Hindlimb muscle (tissue), 1 donor: ENCODE measurements at places on chromosomes 4 and X. TPM values are rescaled to one million over a fixed set of nuclear protein-coding genes. Genes with fewer than 3 reads are reported as not detected.

Gene HADH
- polyA plus RNA-seq = 113 TPM

Gene SSX2
- polyA plus RNA-seq = not detected

Gene NRK
- 183 TPM for polyA plus RNA-seq

Gene TMEM35A
- polyA plus RNA-seq = 1.5 TPM

Gene RXFP1
- 0.19 TPM for polyA plus RNA-seq

Gene MAOB
- polyA plus RNA-seq = 0.35 TPM

Gene SPANXN4
- not detected for polyA plus RNA-seq

Gene CXXC4
- 2.6 TPM for polyA plus RNA-seq

Gene MAGEA9B
- polyA plus RNA-seq = not detected

Gene GPAT3
- 18.5 TPM for polyA plus RNA-seq

Gene SSX5
- not detected for polyA plus RNA-seq

Gene HDAC8
- polyA plus RNA-seq = 19.1 TPM

Gene SORCS2
- polyA plus RNA-seq = 6.9 TPM

Gene GIMD1
- not detected for polyA plus RNA-seq

Gene MAGEB6
- polyA plus RNA-seq = not detected

Gene RHOXF2B
- polyA plus RNA-seq = not detected

Gene TMEM47
- 90.9 TPM for polyA plus RNA-seq

Gene TENM3
- polyA plus RNA-seq = 17.7 TPM

Gene P2RY4
- polyA plus RNA-seq = 0.25 TPM

Gene JCHAIN
- polyA plus RNA-seq = 0.93 TPM

Gene CXCL13
- 8.9 TPM for polyA plus RNA-seq
